ENCODE measurements at places on chromosomes 6 and 20.
A peak's percentile ranks its signal among the peaks of the same experiment; 100 is the strongest.

GRCh38 chr20:20225325-20226043, 142.4 kb upstream of the INSM1 start:
- no peak for DNase-seq

GRCh38 chr20:63041776-63042175, 35.0 kb upstream of the BHLHE23 start:
- peak; percentile 14 for DNase-seq

DNA sequence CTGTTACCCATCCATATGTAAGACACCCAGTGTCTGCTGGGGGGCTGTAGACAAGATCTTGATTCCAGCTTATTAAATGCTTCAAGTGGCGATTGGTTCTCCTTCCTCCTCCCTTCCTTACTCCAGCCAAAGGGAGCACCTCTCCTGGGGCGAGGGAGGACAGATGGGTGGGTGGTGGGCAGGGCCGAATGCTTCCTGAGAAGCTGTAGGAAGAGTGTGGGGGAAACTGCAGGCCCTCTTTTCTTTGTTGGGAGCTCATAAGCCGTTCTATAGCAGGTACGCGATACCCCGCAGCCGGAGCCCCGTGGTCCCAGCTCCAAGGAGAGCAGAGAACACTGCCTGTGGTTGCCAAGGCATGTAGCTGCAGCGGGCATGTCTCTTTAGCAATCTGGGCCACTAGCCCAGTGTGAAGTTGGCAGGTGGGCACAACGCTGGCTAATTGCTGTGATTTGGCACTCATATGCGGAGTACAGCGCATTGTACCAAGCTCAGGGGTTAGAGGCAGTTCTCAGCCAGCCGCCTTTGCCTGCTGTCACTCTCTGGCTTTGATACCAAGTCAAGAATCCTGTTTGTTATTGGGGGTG, 14.7 kb upstream of the KCNG1 start:
- no peak for DNase-seq

- peak; percentile 51 for DNase-seq
Measured at GRCh38 chr6:106098383-106099234, 12.5 kb downstream of the PRDM1 start.

- no peak for DNase-seq
Measured at GRCh38 chr6:53916804-53917463, 122.1 kb downstream of the LRRC1 start.

DNA sequence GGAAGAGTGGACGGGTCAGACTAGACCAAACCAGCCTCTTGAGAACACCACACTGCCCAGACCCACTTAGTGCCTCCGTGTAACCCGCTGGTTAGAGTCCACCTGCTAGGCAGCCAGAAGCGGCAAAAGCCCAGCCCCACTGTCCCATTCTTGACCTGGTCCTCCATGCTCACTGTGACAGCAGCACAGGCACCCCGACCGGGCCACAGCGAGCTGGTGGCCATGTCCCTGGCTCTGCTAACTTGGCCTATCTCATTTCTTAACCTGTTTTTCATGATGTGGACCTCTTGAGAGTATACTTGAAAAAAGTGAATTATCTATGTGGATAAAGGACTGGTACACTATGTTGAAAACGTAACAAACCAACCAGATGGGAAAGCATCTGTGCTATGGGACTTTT, 44.9 kb upstream of the TMEM181 start:
- no peak for DNase-seq

Data from aorta (tissue), 5 donors.